LoVo (cell line): ENCODE measurements at places on chromosomes 3 and 15.
A peak's percentile ranks its signal among the peaks of the same experiment; 100 is the strongest.

DNA sequence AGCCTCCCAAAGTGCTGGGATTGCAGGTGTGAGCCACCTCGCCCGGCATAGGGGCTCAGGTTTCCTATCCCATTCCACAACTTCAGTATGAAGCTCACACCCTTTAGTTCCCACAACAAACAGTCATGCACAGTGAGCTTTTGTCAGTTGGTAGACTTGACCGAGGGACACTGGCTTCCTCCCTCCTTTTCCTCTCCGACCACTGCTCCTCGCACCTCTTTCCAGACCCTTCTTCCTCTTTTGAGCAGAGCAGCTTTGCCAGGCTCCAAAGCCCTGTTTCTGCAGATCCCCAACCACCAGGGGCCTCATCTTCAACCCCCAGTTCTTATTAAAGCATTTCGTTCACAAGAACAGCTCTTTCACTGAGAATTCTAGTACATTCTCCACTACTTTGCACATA is 12.7 kb upstream of the CILP start:
- no peak for DNase-seq

- DNase-seq: no peak
Observed at GRCh38 chr3:46714728-46715506, 2.8 kb downstream of the PRSS50 start.

DNA sequence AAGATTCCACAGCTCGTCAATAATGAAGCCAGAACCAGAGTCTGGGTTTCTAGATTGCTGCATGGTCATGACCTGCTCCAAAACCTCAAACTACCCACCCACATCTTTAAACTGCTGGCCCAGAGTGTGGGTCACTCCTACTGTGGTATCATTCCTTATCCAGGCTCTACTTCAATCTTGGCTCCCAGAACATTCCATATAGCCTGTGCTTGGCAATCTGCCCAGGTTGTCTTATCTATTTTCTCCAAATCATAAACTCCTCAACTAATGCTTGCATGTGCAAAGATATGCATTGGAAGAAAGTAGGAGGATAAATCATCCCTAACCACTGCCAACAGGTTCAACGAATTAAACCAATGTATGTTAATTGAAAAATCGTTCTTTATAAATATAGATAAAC is 169.7 kb downstream of the ANXA2 start:
- DNase-seq: peak; percentile 20

GRCh38 chr3:2921903-2922302 is 188.3 kb downstream of the IL5RA start:
- DNase-seq: peak; percentile 2

- no peak for DNase-seq
Observed at GRCh38 chr3:14471016-14471415, 68.6 kb downstream of the SLC6A6 start.

- no peak for DNase-seq
Observed at GRCh38 chr15:88828791-88829190, 25.6 kb downstream of the ACAN start.

GRCh38 chr3:169041677-169042171 is 621.8 kb downstream of the MECOM start:
- peak; percentile 56 for DNase-seq

- no peak for DNase-seq
Observed at GRCh38 chr15:48634893-48635292, 10.6 kb downstream of the FBN1 start.

DNA sequence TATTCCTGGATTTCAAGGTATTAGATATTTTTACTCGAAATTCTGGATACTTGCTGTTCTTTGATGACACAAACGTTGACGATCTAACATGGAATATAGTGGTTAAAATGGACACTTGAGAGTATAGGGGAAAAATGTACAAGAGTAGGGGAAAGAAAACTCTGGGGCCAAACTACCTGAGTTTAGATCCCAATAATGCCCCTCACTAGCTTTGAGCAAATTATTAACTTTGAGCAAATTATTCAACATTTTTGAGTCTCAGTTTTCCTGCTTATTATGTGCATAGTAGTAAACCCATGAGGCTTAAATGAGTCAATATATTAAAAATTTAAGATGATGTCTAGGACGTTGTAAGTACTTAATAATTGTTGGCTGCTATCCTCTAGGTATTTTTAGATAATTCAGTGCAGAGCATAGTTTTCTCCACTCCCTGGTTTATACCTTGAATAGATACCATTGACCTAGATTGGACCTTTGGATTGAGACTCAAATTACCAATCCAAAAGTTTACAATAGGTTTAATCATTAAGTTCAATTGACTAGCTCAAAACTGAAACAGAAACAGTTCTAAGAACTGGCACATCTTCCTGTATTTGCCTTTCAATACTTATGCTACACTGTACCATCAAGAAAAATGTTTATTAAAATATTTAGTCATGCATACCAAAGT is 4.5 kb downstream of the ADGRG7 start:
- no peak for DNase-seq

- DNase-seq: no peak
Observed at GRCh38 chr3:181290941-181291340, 301.4 kb upstream of the DNAJC19 start.

GRCh38 chr15:92112711-92113110 is 259.2 kb downstream of the SLCO3A1 start:
- no peak for DNase-seq
